ENCODE measurements at places on chromosomes 1 and 21.

DNA sequence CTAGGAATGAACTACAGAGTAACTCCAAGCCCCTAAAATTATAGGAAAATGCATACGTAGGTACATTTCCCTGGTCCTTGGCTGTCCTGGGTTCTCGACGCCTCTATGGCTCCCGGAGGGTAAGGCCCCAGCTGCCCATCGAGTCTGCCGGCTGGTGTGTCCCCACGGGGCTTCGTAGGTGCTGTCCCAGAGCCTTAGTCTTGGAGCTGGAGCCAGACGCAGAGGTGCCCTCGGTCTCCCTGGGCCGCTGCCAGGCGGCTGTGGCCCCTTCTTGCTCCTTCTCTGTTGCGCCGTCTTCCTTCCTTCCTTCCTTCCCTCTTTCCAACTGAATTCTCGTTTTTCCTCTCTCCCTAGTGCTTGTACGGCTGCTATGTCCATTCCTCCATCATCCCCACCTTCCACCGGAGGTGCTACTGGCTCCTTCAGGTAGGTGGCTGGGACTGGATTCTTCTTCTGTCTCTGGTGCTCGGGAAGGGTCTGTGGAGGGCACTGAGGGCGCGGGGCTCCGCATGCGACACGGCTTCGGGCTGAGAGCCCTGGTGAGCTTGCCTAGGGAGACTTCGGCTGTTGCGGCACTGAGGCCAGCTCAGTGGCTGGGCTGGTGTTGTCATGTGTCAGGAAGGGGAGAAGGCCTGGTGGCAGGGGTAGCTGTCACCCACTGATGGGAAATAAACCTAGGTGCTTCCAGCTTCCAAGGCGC is 303.5 kb upstream of the VAMP3 start:
- no peak for DNase-seq

- DNase-seq = no peak
Observed at GRCh38 chr1:155037043-155037442, 3.4 kb downstream of the DCST1 start.

GRCh38 chr1:165330483-165330882 is 26.0 kb downstream of the LMX1A start:
- no peak for DNase-seq

DNA sequence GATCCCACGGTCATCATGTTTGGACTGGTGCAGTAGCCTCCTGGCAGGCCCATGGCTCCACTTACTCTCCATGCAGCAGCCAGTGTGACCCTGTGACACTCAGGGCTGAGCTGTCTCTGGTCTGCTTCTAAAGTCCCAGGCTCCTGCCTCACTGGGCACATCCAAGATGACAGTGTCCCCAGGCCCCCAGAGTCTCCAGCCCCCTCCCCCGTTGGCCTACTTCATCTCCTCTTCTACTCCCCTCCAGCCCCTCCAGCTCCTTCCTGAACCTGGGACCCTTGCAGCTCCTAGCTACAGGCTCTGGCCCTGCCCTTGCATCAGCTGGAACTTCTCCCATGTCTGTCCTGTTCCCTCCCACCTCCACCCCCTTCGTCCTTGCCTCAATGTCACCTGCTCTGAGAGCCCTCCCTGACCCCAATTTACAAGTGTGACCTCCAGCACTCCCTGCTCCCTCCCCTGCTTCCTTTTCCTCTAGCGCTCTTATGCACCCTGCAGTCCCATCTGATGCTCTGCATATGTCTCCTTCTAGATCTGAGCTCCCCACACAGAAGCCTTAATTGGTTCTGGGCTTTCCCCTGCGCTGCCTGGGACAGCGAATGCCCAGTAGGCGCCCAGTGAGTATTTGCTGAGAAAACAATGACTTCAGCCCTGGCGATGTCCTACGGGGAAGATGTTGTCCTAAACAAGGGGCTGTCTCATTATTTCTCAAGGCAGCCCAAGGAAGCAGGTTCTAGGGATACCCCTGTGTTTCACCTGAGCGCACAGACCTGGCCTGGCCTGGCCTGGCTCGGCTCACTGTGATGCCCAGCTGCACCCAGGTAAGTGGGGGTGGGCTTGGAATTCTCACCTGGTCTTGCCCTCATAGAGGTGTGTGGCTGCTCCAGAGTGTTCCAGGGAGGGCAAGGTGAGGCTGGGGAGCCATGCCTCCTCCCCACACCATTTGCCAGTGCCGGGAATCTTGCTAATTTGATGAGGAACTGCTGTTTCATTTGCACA is 600.6 kb downstream of the PTPRU start:
- DNase-seq = no peak

- DNase-seq = no peak
Observed at GRCh38 chr1:226598455-226598849, 49.9 kb downstream of the STUM start.

All from AG10803 (cell line).